Islet precursor cell (in vitro differentiated cells): ENCODE measurements at places on chromosomes 16 and 17.

GRCh38 chr17:45896803-45897693 is 2.7 kb downstream of the MAPT start:
- DNase-seq, result no peak

DNA sequence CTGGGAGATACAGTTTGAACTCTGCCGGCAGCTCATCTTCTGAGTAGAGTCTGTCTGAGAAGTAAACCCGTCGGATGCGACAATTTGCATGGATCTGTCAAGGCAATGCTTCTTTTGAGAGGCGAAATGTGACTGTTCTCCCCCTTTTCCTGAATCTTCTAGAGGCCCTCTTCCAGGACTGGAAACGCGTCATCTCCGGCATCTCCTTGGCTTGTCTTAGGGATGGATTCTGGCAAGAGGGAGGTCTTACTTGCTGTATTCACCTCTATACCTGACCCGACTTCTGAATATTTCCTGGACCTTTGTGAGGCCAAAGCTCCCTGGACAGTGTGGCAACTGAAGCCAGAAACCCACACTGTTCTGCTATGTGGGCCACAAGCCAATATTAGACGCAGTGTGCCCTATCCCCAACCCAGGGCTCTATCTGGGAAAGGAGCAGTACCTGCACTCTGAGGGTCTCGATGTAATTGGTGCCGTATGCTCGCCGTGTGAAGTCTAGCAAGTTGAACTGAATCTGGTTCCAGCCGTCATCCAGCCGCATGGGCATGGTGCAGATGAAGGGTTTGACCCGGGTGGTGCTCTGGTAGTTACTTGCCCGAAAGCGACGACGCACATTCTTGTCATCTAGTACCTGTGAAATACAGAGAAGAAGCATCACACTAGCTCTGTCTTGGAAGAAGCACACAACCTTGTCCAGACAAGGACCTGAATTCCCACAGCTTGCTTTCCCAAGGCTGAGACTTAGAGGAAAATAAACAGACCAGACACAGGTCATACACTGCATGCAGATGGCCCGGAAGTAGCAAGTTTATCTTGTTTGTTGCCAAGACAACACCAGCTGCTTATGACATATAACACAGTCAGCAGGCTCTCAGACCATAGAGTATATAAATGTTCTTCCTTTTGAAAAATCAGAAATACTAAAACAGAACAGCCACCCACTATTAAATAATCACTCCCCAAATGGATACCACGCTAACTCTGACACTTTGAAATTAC is 14.1 kb downstream of the CFAP20 start:
- DNase-seq, result peak; percentile 32

- peak; percentile 90 for DNase-seq
Observed at GRCh38 chr16:4392382-4393239, 21.0 kb downstream of the VASN start.

- DNase-seq, result no peak
Observed at GRCh38 chr17:80274331-80274730, 13.7 kb downstream of the RNF213 start.

- no peak for DNase-seq
Observed at GRCh38 chr17:82878527-82878926, 38.7 kb upstream of the ZNF750 start.

GRCh38 chr16:20873331-20873730 is 26.8 kb downstream of the DCUN1D3 start:
- DNase-seq, result peak; percentile 63

DNA sequence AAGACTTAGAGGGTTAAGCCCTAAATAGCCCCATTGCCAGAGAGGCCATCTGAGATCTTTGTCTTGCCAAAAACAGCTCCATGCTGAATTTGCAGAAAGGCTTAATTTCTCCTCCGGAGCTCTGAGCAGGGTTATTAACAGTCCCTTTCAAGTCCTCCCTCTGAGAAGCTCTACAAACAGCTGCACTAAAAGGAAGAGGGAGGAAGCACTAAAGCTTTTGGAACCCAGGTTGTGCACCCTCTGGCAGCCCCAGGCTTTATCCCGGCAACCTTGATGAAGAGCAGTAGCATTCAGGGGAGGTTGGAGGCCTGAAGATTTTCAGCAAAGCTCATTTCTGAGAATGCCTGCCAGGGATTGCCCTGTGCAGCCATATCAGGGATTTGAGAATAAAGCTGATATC is 554.7 kb downstream of the RBFOX1 start:
- no peak for DNase-seq

DNA sequence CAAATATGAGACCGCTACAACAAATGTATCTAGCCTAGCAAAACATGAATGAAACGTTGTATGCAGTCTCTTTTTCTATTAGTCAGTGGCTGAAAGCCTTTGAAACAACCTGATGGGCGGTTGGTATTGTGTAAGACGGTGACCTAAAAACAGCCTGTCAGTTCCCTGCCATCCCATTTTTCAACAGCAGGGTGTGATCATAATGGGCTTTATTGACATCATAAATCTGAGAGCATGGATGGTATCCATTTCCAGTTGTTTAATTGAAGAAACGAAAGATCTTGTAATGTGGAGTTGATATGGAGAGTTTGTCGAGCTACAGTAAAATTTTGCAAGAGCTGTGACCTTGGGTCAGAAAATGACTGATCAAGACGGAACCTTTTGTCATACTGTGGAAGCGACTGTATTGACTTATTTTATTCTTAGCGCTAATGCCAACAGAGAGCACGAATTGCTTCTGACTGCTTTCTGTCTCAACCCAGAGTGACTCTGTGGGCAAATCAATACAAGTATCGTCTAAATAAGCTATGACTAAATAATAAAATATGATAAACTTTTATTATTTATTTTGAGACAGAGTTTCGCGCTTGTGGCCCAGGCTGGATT is 12.3 kb upstream of the MEIOB start:
- DNase-seq, result no peak

GRCh38 chr17:49848019-49848473 is at the start of gene TAC4:
Gene TAC4 (minus strand): TSS chr17:49848069. CDS start chr17:49848017, 52 bp downstream.
- no peak for DNase-seq

DNA sequence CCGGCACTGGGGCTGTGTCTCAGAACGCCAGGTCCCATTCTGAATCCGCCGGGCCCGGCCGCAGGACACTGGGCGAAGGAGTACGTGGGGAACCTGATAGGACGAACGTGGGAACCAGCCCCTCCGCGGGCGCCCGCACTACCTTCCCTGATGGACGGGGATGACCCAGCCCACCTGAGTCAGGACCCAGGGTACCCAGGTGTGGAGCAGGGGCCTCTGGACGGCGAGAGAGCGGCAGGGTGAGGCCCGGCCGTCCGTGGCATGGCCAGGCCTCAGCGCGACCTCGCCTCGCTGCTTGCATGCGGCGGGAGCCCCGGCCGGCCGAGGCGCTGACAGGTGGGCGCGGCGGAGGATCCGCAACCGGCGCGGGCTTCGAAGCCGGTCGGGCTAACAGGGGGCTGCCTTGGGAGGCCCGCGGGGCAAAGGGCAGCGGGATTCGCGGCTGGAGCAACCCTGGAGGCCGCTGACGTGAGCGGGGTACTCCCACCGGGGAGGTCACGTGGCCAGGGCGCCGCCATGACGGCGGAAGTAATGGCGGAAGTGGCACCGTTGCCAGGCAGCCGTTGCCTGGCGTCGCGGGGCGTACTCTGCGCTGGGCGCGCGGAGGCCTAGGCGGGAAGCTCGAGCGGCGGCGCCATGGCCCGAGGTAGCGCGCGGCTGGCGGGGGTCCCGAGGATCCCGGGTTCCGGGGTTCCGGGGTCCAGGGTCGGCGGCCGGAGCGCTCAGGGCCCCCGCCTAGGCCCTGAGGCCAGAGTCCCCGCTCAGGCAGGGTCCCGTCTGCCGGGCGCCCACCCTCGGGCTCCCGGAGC is at the start of gene WDR90:
Gene WDR90 (plus strand): TSS at position 585 of the 809 bp plus-strand sequence. CDS start 52 bp downstream, at position 637.
- DNase-seq, result peak; percentile 95

DNA sequence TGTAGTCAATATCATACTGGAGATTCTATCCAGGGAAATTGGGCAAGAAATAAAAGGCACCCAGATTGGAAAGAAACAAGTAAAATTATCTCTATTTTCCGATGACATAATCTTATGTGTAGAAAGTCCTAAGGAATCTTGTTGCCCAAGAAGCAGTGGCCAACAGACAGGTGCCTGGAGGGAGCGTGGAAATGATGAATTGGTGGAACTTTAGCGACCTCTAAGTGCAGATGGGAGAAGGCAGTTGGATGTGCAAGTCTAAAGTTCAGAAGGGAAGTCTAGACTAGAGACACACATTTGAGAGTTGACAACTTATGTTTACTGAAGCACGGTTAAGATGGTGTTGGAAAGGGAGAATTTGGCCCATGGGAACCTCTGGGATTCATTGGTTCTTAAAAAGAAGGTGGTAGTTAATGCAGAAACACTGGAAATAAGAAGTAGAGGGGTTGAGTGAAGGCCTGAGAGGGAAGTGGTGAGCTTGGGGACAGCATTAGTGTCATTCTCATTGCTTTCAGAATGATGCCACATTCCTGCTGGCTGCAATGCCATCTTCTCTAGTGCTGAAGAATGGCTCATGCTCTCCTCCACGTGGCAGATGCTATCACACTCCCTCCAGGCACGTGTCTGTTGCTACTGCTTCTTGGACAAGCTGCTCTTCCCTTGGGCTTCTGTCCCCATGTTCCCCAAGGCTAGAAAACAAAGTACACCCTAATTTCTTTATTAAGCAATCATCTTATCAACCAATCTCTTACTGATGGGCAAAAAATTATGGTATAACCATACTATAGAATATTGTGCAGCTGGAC is 24.0 kb downstream of the TAT start:
- DNase-seq, result no peak

- no peak for DNase-seq
Observed at GRCh38 chr16:20707461-20707860, 10.0 kb upstream of the ACSM1 start.

GRCh38 chr17:68602289-68602688 is 1.1 kb upstream of the FAM20A start:
- no peak for DNase-seq

GRCh38 chr16:22321340-22322001 is 24.3 kb downstream of the POLR3E start:
- DNase-seq, result peak; percentile 76

DNA sequence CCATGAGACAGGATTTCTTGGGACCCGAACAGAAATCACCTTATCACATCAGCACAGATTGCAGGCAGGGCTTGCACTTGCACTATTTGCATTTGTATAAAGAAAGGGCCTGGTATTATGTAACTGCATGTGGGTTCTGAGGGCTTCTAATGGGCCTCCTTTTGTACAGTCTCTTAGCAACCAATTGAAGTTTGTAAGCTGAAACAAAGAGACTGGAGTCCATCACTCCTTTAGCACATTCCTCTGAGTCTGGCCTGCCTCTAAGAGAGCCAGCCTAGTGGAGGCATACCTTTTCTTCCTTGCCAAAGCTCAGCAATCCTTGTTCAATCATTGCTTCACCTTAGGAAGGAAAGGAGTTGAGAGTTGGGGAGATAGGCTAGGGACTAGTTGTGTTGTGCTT is 387.1 kb downstream of the XYLT1 start:
- no peak for DNase-seq

DNA sequence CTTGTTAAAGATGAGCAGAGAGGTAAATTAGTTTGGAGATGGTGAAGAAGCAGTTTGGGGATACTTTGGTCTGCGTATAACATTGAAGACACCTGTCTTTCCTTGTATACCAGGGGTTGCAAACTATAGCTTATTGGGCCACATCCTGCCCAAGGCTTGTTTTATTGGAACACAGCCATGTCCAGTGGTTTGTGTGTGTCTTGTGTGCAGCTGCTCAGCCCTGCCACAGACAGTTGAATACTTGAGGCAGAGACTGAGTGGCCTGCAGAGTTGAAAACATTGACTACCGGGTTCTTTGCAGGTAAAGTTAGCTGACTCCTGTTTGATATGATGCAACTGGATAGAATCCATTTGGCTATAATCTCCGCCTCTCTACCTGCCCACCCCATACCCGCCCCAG is 224.4 kb downstream of the PRKCA start:
- DNase-seq, result peak; percentile 50

GRCh38 chr17:51853857-51854256 is 304.7 kb downstream of the CA10 start:
- no peak for DNase-seq

GRCh38 chr17:37194208-37194607 is 181.6 kb upstream of the C17orf78 start:
- no peak for DNase-seq

- no peak for DNase-seq
Observed at GRCh38 chr17:60355663-60356594, 36.0 kb downstream of the USP32 start.

DNA sequence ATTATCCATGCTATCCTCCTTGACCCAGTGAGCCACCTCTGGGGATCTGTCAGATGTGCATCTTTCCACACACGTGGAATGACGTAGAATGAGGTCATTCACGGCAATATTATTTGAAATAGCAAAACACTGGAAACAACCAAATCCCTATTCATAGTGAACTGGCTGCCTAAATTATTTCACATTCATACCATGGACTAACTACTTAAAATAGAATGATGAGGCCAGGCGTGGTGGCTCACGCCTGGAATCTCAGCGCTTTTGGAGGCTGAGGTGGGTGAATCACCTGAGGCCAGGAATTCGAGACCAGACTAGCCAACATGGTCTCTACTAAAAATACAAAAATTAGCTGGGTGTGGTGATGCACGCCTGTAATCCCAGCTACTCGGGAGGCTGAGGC is 75.5 kb downstream of the RAP1GAP2 start:
- DNase-seq, result no peak

DNA sequence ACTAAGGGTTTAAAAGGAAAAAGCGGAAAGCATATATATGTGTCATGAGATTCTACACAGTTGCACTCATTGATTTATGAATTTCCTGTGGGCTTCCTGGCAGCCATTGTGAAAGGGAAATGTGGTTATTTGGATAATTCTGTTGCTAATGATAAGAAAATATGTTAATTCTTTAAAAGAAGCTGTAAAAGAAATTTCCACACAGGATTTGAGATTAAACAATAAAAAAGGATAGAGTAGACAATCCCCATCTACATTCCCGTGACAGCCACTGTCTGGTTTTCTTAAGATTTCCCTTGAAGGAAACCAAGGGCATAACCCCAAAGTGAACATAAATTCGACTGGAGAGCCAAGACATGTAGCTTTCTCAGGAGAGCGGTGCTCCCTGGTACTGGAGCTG is 397.5 kb downstream of the CPPED1 start:
- no peak for DNase-seq

GRCh38 chr17:80842456-80843013 is 149.1 kb upstream of the CHMP6 start:
- no peak for DNase-seq

DNA sequence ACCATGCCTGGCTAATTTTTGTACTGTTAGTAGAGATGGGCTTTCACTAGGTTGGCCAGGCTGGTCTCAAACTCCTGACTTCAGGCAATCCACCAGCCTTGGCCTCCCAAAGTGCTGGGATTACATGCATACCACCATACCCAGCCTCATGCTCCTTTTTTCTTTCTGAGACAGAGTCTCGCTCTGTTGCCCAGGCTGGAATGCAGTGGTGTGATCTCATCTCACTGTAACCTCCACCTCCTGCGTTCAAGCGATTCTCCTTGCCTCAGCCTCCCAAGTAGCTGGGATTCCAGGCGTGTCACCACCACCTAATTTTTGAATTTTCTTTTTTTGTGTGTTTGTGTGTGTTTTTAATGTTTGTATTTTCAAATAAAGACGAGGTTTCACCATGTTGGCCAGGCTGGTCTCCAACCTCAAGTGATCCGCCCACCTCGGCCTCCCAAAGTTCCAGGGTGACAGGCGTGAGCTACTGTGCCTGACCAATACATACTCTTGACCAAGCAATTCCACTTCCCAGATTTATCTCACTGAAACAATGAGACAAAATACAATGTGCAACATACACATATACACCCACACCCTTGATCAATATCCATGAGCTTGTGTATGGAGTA is 5.0 kb downstream of the GRB2 start:
- peak; percentile 50 for DNase-seq
